ENCODE measurements at places on chromosomes 12 and 14.
A peak's percentile ranks its signal among the peaks of the same experiment; 100 is the strongest.

DNA sequence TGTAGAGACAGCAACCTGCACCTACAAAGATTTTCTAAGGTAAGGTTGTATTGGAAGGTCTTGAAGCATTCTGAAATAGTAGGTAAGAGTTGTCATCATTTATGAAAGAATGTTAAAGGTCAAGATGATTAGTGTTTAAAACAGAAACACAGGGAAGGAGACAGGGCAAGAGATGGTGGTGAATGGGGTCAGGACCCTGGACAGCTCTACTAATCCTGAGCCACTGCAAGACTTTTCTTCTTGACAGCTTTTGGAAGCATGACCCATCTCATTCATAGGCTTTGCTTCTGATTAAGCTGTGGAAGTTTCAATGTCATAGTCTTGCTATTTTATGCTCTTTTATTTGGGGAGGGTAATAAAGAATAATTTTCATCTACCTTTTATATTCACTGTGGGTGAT is 75.5 kb upstream of the CAND1 start:
- no peak for DNase-seq

DNA sequence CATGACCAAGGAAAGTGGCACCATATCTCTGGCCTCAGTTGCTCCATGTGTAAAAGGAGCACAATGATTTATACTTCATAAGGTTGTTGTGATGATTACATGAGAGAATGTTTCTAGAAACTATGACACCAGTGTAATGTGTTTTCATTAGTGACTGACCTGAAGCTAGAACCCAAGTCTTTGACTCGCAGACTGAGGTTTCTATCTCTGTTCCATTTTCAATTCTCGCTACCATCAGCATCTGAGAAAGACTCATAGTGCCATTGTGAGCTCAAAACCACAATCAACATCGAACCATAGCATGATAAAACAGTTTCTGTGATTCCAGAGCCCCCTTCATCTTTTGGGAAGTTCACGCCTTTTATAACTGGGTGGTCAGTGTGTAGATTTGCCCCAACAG is 53.8 kb downstream of the STAB2 start:
- no peak for DNase-seq

- DNase-seq = no peak
Measured at GRCh38 chr14:78967111-78967809, 797.1 kb downstream of the NRXN3 start.

DNA sequence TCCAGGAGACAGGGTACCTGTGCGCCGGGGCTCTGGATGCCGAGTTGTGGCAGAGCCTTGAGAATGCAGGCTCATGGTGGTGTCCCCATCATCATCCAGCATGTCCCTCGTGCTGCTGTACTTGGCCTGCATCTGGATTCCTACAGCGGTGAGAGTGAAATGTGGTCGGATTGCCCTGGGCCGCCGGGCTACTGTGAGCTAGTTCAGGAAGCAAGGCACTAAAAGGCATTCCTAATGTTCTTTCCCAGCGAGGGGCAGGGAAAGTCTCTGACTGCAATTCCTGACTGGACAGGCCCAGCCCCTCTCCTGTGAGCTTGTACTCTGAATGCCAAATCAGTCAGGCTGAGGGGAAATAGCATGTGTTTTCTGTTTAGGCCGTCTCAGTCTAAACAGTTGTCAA is at the start of gene CLEC1A:
Gene CLEC1A, minus strand, starts transcription at position 195 of the 400 bp plus-strand sequence. Its CDS starts 63 bp downstream, at position 132.
- DNase-seq = no peak

GRCh38 chr12:21828779-21829178 is 54.3 kb upstream of the KCNJ8 start:
- DNase-seq = peak; percentile 19

DNA sequence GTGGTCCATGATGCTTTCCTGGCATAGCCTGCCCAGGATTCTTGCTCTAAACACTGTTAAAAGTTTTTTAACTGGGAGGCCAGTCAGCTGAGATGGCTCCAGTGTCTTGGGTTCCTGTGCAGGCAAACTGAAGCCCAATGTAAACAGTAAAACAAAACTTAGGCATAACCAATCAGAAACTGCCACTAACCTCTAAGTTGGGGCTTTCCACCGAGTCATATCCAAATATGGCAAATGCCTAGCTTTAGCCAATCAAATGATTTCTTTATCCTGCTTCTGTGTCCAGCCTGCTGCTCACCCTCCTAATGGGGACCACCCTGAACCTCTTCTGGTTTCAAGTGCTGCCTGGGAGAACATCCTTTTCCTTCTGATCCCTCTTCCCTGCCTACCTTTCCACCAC is 277.9 kb downstream of the EMP1 start:
- DNase-seq = no peak

GRCh38 chr12:92404921-92405320 is 259.3 kb upstream of the BTG1 start:
- DNase-seq = no peak

DNA sequence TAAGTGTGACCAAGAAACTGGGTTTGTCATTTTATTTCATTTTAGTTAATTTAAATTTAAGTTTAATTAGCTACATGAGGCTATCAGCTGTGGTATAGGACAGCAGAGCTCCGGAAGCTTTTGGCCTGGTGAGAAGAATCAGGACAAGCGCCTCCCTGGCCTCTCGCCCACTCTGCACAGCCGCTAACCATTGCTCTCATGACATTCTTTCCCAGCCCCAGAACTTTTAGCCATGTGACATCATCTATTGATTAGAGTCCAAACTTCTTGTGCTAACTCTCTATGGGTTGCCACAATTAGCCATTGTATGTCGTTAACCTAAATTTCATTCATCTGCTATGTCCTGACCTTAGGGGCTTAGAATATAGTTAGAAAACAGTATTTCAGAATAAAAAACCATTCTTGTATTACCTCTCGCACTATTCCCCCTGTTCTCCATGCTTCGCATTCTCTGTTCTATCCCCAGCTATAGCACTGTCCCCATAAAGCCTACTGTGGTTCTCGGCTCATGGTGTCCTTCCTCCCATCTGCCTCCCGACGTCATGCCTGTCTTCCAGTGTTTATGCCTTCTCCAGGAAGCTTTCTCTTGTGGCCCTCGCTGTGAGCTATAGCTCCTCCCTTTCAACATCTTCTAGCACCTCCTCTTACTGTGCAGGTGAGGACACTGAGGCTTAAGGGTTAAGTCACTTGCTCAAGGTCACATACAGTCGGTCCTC is 23.5 kb downstream of the SSH1 start:
- DNase-seq = no peak

DNA sequence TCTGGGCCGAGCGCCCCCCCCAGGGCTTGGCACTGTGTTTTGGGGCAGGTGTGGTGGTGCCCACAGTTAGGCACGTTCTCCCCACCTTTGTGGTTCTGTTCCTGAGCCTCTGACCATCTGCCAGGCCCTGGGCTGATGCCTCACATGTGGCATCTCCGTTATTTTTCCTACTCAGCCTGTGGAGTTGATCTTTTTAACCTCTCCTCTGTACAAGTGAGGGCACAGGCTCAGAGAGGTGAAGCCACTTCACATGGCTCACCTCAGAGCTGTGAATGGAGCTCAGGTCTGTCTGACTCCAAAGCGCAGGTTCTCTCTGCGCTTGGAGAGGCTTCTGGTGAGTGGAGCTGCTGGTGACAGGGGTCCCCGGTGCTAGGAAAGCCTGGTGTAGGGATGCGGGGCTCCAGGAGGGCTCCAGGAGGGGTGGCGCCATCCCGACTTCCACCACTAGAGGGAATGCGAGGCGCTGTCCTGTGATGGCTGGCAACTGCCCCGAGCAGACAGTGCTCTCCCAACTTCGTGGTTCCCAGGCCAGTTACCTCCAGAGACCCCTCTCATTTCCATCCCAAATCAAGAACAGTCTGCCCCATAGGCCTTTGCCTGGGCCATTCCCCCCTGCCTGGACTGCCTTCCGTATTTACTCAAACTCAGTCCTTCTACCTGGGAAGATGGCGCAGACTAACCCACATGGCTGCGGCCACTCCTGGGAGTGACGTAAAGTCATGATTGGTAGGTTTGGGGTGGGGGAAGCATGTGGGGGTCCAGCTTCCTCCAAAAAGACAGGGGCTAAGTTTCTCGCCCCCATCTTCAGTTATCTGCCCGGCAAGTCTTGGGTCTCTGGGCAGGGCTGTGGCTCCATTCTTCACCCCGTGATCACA is 9.9 kb downstream of the BCL7A start:
- peak; percentile 8 for DNase-seq

DNA sequence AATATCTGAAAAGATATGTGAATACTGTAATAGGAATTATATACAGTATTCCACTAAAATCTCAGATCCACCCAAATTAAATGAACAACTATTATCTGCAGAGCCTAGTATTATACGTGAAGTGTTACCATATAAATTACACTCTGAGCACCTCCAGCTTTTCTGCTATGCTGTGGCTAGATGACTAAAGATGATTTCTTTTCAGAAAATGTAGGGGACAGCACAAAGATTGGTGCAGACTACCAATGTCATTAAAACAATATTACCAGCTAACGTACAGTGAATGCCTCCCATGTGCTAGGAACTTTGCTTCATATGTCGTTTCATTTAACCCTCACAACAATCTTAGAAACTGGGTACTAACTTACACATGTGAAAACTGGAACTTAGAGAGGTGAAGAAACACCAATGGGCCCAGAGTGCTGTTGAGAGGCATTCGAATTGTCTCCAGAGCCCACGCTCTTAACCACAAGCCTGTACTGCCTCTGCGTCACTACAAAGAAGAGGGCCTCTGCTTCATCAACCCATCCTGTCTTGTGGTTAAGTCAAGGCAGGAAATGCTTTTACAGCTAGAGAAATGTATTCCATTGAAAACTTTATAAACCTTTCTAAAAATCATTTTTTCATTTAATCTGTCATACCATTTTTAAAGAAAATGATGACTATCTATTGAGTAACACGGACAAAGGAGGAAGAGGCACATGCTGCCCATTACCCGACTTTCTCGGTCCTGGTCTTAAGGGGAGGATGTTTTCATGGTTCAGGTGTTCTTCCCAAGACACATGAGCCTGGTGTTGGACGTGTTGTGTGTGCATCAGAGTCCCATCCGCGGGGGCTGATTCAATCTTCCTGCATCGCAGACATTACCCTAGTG is 1.3 kb downstream of the GPR65 start:
- DNase-seq = no peak

GRCh38 chr12:31035967-31036665 is 37.5 kb upstream of the DDX11 start:
- no peak for DNase-seq

GRCh38 chr12:23540572-23540971 is 408.9 kb downstream of the SOX5 start:
- no peak for DNase-seq

- DNase-seq = no peak
Measured at GRCh38 chr14:42504433-42504832, 897.8 kb downstream of the LRFN5 start.

- DNase-seq = no peak
Measured at GRCh38 chr12:105402366-105402765, 71.9 kb downstream of the C12orf75 start.

GRCh38 chr14:77529213-77529612 is 30.6 kb upstream of the ISM2 start:
- no peak for DNase-seq

GRCh38 chr12:21453312-21453852 is 15.9 kb downstream of the PYROXD1 start:
- DNase-seq = no peak

- no peak for DNase-seq
Measured at GRCh38 chr12:77401064-77401769, 335.8 kb upstream of the E2F7 start.

DNA sequence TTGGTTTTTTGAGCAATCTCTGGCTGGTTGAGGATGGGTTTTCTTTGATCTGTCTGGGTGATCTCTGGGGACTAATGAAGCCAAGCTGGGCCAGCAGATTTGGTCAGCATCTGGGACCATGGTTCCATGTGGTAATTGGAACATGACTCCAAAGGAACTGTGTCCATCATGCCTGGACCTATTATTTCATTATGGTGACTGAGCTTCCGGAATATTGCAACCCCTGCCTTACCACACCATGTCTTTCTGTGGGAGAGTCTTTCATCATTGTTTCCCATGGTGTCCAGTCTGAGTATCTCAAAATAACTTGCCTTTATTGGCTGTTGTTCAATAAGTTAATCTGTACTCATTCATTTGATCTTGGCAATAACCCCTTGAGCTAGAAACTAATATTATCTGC is 624.9 kb upstream of the TBX3 start:
- no peak for DNase-seq

DNA sequence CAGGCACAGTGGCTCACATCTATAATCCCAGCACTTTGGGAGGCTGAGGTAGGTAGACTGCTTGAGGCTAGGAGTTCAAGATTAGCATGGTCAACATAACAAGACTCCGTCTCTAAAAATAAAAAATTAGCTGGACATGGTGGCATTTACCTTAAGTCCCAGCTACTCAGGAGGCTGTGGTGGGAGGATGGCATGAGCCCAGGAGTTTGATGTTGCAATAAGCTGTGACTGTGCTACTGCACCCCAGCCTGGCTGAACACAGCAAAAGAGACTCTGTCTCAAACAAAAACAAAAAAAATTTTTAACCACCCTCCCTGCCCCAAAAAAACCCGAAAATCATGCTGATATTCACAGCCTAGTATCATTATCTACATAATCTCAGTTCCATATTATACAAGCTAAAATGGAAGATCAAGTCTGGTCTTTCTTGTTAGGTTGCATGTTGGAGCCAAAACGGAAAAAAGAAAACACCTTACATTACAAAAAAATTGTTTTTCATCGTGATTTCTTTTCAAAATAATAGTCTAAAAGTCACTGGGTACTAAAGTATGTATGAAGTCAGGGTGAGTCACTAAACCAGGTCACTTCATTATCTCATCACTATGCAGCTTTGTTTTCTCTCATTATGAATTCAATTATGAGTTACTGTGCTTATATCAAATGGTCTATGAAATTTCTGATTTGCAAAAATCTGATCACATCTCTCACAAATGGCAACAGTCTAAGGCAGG is 13.8 kb downstream of the GXYLT1 start:
- DNase-seq = no peak

GRCh38 chr12:131603939-131604795 is 106.7 kb upstream of the SFSWAP start:
- no peak for DNase-seq

DNA sequence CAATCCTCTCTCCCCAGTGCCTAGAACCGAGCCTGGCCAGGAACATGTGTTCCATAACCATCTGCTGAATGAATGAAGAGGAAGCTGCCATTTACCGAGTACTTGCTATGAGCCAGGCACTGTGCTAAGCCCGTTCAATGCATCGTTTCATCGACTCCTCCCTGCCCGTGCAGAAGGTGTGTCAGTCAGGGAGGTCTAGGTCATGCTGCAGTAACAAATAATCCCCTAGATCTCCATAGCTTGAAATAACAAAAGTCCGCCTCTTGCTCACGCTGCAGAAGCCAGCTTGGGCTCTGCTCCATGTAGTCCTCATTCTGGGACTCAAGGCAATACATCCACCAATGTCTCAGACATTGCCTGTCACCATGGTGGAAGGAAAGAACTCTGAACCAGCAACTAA is 101.3 kb downstream of the SCARB1 start:
- no peak for DNase-seq

Data from NCI-H2081 (cell line).